Stimulated activated CD4-positive, alpha-beta T cell treated with anti-CD3 and anti-CD28 coated beads, Interleukin-2, amount 100 ng/mL, for 4 hours (primary cell): ENCODE measurements at places on chromosomes 3 and 15.

DNA sequence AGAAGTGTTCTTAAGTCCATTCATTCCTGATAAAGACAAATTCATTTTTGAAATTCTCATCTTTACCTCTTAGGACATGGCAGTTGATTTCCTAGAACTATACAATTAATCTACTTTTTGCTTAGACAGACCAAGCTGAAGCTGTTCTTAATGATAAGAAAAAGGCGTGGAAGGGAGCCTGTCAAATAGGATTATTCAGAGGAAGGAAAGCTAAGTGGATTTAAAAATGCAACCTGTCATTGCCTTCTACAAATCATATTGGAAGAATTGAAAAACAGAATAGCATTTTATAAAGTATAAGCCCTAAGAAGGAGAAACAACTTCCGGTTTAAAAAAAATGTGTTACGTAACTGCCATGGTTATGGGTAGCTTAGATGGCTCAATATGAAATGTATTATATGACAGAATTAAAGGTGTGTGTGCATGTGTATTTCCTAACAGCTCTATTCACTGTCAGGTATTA lies 81.2 kb upstream of the RAP2B start:
- no peak for DNase-seq

DNA sequence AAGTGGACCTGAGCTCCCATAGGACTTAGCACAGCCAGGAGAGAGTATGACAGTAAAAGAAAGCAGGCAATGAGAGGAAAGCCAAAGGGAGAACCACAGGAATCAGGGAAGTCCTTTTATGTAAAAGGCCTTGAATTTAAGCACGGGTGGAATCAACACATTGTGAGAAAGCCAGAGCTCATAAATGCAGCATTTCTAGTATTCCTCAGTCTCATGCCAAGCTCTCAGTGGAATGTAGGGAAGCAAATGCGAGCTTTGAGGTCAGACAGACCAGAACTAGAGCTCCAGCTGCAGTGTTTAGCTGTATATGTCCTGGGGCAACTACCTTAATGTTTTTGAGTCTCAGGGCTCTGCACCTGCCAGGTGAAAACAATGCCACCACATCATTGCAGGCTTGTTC lies 132.1 kb upstream of the TRIM42 start:
- DNase-seq, result no peak

- DNase-seq, result no peak
Observed at GRCh38 chr3:74390121-74390877, 224.2 kb downstream of the CNTN3 start.

- no peak for DNase-seq
Observed at GRCh38 chr3:54557538-54558428, 370.1 kb downstream of the LRTM1 start.

- DNase-seq, result no peak
Observed at GRCh38 chr3:1374471-1374870, 281.6 kb downstream of the CNTN6 start.

DNA sequence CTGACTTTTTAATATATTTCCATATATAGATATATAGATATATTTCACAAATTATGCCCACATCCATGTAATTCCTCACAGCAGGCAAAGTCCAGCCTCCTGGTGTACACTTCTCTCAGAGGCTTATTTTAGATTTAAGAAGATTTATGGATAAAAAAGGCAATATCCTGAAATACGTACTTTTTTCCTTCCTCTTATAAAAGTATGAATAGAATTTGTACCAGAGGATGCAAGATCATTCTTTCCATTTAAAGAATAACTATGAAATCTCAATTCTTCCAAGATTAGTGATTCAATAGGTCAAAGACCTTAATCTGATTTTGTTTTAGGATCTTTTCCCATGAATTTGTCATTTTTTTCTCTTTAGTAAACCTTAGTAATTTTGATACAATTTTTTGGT lies 597.9 kb upstream of the TBL1XR1 start:
- DNase-seq, result no peak
